Spinal cord (tissue), 10 donors: ENCODE measurements at places on chromosomes 7 and 10. TPM values are rescaled to one million over a fixed set of nuclear protein-coding genes. Genes with fewer than 3 reads are reported as not detected.

The NAT16 gene
- polyA plus RNA-seq = 7.5 TPM

The IQUB gene
- polyA plus RNA-seq = 3.2 TPM

The BLNK gene
- 5.1 TPM for polyA plus RNA-seq

The ZMIZ2 gene
- polyA plus RNA-seq = 106 TPM

The FOXP2 gene
- polyA plus RNA-seq = 15.6 TPM
